Urinary bladder (tissue), 4 donors: ENCODE measurements at places on chromosomes 1 and 21.

GRCh38 chr1:175536369-175536768 is 207.0 kb downstream of the TNR start:
- no peak for DNase-seq

- DNase-seq: no peak
Observed at GRCh38 chr1:207331354-207332313, 10.2 kb downstream of the CD55 start.

DNA sequence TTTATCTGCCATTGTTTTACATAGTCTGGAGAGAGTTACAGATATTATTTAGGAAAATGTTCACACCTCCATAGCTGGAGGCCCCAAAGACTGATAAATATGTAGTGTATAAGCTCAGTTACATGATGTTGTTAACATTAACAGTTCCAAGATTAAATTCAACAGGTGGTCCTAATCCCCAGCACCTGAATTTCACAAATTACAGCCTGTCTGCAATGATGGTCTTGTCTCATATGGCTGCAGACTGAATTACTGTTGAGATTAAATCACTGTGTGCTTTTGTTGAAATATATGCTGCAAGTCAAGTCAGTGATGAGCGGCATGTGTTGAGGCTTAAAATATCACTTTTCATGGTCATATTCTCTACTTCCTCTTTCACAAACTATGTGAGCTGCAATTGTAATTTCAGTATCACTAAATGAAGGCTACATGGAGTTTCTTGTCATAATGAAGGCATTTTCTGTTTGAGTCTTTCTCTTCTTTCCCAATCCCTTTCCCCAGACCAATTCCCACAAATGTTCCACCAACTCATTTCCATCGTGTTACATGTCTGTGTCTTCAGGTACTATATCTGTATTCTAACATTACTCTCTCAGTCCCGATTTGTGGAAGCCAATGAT is 4.2 kb downstream of the ST6GALNAC5 start:
- no peak for DNase-seq

GRCh38 chr1:172144445-172145061 is 275.9 kb upstream of the C1orf105 start:
- peak; percentile 85 for DNase-seq

DNA sequence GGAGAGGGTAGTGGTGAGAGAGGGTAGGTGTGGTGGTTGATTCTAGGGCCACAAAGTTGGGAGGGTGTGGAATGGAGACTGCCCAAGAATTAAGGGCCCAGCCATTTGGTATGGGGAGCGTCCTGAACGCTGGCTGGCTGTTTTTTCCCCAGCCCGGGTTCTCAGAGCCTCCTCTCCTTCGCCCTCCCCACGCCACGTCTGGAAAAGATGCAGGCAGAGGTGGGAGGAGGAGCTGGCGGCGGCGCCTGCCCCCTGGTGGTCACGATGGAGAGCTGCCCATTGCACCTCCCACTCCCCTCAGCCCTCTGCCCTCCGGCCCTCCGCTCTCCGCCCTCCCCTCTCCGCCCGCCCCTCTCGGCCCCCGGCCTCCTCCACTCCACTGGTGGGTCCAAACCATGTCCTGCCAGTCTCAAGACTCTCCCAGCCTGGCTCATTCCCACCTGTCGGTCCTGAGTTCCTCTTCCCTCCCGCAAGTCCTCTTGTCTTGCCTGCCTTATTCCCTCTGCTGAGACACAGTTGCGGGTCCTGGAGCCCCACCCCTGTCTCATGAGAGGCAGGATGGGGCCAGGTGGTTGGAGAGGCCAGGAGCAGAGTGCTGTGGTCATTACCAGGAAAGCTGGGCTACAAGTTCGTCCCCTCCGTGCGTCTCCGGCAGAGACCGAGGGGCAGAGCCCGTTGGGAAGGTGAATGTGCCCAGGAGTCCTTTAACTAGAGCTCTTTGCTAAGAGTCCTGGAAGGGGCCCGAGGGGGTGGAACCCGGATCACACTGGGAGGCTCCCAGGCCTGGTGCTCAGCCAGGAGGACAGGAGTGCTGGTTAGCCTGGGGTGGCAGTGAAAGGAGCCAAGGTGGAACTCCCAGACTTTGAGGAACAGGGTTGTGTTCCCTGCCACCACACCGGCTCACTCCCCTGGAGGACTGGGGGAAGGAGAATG is 22.6 kb downstream of the ETNK2 start:
- DNase-seq: no peak

DNA sequence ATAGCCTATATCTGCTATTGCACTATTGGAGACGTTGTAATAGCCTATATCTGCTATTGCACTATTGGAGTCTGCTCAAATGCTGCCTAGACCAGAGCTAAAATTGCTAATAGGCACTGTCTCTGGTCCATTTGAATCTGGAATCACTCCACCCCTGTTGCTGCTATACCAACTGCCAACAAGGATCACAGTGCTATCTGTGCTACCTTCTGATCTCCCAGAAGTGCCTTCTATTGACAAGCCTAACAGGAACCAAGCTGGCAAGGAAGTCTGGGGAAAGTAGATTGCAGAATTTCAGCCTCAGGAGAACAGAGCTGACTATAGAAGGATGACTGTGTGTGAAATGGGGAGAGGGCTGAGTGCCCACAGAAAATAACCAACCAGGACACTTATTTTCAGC is 15.9 kb downstream of the RWDD3 start:
- DNase-seq: no peak

GRCh38 chr1:182446033-182446669 is 3.8 kb upstream of the RGSL1 start:
- DNase-seq: no peak

DNA sequence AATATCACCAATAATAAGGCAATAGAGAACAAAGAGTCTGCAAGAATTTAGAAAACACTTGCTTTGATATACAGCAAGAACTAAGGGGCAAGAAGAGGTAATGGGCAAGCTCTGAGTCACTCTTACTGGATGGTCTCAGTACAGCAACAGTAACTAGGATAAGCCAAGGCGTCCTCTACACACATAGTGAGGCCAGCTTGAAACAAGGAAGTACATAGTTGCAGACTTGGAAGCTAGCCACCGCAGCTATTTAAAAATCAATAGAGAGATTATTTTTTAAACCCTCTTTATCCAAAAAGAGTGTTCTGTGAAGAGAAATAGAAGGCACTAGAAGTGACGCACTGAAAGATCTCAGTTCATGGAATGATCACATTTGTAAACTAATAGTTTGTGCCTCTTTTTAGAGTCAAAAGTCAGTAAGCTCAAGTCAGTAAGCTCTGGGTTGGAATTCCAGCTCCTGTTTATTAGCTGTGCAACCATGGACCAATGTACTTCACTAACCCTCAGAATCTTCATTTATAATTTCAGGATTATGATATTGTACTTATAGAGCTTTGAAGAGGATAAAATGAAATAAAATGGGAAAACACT is 118.6 kb downstream of the AKT3 start:
- DNase-seq: peak; percentile 8

DNA sequence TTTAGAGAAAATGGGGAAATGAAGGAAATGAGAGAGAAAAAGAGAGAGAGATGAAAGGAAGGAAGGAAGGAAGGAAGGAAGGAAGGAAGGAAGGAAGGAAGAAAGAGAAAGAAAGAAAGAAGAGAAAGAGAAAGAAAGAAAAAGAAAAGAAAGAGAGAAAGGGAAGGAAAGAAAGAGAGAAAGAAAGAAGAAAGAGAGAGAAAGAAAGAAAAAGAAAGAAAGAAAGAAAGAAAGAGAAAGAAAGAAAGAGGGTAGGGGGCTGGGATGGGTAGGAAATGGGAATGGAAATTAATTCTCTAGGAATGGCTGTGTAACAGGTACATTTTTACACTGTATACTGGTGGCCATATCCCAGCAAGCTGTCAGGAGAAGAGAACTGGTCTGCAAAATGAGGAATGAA is 4.3 kb upstream of the SH2D1B start:
- no peak for DNase-seq

DNA sequence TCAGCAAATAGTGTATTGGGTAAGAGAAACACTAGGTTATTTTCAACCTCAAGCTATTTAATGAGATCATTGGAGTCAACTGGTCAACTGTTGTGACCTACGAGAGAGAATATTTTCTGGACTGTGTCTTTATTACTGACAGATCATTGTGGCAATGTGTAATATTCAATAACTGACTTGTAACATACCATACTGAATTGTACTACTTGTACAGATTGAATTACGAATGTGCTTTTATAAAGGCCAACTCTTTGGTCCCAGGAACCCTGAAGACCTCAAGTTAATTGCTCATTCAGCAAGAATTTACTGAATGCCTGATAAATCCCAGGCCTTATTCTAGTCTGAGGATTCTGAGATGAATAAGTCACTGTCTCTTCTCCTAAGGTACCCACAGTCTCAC is 56.1 kb upstream of the CAMK1G start:
- DNase-seq: no peak

- DNase-seq: no peak
Observed at GRCh38 chr1:46689356-46689755, 17.7 kb downstream of the TEX38 start.

- DNase-seq: no peak
Observed at GRCh38 chr1:2229911-2230731, 2.0 kb downstream of the SKI start.

DNA sequence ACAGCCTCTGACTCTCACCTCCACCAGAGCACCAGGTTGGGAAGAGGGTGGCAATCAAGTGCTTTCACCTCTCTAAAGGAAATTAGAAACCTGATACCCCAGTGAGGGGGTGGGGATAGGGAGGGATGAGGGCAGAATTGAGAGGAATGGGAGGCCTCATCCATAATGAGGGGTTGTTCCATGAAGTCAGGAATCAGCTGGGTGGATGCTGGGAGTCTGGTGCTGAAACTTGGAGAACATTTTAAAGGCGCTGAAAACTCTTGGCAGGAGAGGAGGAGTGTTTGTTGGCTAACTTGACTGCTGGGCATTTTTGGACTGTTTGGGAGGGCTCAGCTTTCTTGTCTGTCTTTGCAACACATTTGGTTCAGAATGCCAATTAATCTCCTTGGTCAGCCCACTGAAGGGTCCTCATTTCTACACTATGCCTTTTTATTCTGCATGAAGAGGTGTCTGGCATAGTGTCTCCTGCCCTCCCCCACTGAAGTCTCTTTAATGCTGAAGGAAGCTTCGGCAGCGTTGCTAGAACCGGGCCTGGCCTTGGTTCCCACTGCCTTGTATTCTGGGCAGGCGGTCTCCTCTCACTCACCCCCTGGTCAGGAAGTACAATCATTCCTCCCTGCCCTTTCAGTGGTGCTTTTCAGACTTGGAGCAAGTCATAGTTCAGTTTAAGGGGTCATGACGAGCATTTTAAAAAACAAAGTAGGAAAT is 2.2 kb downstream of the PHGDH start:
- DNase-seq: peak; percentile 21

DNA sequence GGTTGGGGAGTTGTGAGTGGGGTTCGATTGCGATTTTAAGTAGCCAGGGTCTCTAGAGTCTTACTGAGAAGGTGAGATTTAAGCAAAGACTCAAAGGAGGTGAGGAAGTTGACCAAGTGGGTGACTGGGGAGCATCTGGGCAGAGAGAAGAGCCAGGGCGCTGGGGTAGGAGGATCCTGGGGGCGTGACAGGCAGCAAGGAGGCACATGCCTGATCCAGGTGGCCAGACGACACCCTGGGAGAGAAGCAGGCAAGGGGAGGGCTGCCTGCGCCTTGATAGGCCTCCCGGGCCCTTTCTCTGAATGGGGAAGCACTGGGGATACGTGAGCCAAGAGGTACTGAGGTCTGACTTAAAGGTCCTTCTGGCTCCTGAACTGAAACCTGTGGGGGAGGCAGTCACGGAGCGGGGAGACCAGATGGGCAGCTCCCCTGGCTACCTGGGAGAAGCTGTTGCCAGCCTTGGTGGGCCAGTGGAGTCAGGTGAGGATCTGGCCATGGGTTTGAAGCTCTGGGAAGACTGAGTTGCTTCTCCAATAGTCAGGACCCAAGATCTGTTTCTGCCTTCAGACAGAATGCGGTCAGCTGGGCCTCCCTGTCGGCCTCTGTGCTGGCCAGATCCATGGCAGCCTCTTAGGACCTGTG is 5.4 kb downstream of the ZBTB48 start:
- no peak for DNase-seq

GRCh38 chr21:40640266-40640789 is 206.6 kb downstream of the DSCAM start:
- DNase-seq: no peak

GRCh38 chr1:228734881-228735801 is at the start of gene RHOU:
Gene RHOU, plus strand, starts transcription at chr1:228735479. Its CDS starts 264 bp downstream, at chr1:228735743.
- no peak for DNase-seq

GRCh38 chr1:180521474-180522212 is 19.3 kb upstream of the ACBD6 start:
- DNase-seq: no peak

- no peak for DNase-seq
Observed at GRCh38 chr1:225906467-225906866, 17.5 kb upstream of the LEFTY1 start.
